Natural killer cell (primary cell): ENCODE measurements at places on chromosomes 5 and 9. TPM values are rescaled to one million over a fixed set of nuclear protein-coding genes. Genes with fewer than 3 reads are reported as not detected.

SPATA31E1 gene
- total RNA-seq: not detected

ZNF618 gene
- total RNA-seq: 10.7 TPM

SMIM33 gene
- total RNA-seq: not detected

ADGRV1 gene
- total RNA-seq: not detected

RIOK2 gene
- 26.3 TPM for total RNA-seq

CTXN3 gene
- total RNA-seq: not detected

ARSK gene
- 5.8 TPM for total RNA-seq

MEIKIN gene
- total RNA-seq: 1.1 TPM

CCNO gene
- total RNA-seq: not detected

DNAJB5 gene
- 1.1 TPM for total RNA-seq

ANKRD33B gene
- 4.3 TPM for total RNA-seq

ACER2 gene
- 1.3 TPM for total RNA-seq

BHMT2 gene
- total RNA-seq: not detected

AIF1L gene
- not detected for total RNA-seq

DNA sequence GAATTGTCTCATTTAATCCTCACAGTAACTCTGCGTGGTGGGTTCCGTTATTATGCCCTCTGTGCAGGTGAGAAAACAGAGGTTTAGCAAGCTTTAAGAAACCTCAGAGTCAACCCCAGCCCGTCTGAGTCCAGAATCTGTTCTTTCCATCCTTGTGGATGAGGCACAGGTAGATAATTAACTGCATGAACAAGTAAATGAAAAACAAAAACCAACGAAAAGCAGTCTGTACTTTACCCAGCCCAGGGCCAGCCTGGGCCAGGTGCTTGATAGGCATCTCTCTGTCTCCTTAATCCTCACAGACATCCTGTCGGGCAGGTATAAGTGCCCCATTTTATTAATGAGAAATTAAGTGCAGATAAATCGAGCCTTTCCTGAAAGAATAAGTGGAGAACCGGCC, 25.3 kb upstream of the CXCL14 start:
- no peak for DNase-seq

- no peak for DNase-seq
Measured at GRCh38 chr5:167205881-167206280, 1085.6 kb upstream of the WWC1 start.

DNA sequence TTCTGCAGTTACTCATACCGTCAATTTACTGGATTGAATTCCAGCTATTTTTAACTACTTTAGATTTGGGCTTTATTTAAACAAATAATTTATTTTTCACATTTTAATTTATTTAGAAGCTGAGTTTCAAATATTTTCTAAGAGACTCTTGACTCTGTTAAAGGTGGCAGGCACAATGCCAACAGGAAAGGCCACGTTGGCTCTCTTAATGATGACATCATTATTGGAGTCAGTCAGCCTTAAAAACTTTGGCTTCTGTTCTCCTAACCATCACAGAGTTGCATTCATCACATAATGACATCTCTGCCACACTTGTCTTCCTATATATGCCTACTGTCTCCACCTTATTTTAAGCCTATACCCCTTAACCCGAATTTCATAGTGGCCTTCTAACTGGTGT, 172.3 kb upstream of the PLPPR1 start:
- DNase-seq: no peak

- no peak for DNase-seq
Measured at GRCh38 chr5:59133764-59134261, 550.9 kb downstream of the RAB3C start.

DNA sequence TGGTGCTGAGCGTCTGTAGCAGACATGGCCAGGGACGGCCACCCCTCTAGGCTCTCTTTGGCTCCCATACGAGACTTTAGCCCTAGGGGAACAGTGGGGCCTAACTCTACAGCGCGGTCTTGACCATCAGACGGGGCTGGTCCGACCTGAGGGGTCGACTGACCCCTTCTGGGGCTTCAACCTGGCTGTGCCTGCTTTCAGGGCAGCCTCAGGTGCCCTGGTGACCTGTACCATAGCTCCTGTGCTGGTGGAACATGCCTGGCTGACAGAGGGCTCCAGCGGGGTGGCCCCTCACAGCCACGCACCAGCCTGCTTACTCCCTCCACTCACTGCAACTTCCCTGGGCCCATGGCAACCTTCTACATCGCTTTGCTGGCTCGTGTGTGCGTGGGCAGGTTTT, 423.4 kb upstream of the SEMA6A start:
- DNase-seq: no peak

- DNase-seq: no peak
Measured at GRCh38 chr9:16039988-16040761, 487.3 kb downstream of the CCDC171 start.

DNA sequence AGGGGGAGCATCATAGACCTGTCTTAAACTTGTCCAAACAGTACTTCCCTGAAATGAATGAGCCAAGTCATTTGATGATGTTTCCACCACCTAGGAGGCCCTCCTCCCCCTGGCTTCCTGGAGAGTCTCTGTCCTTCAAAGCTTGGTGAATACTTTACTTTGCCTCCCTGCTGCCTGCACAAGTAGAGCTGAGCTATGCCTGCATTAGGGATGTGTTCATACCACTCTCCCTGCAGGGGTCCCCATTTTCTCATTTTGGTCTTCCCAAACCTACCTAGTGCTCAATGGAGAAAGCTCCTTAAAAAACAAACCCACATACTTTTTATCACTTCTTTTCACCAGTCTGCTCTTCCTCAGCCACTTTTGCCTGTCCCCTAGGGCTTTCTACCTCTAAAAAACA, 7.7 kb downstream of the CCNI2 start:
- DNase-seq: no peak

DNA sequence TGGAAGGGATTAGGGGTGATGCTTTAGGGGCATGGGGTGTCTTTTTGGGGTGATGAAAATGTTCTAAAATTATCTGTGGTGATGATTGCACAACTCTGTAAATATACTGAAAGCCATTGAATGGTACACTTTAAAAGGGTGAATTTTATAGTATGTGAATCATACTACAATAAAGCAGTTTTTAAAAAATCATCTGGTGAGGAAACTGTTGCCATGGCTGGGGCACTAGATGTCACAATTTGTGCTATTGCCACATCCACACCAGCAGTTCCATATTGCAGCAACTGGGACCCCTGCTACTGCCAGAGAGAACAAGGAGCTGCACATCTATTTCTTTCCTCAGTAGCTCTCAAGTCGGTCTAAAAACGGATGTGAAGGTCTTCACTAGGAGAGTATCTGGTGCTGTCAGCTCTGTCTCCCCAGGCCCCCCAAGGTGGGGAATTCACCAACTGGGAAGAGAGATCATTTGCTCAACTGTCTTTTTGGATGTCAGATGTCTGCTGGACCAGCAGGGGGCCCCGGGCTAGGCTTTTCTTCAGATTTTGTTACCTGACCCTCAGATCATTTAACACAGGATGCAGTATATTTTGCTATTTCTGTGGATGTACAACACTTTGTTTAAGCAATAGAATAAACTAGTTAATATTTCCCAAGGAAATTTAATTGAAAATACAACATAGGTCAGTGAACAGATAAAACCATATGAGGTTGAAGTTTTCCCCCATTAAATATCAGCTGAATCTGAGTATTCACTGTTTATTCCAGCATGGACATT, 13.2 kb downstream of the CMYA5 start:
- peak; percentile 60 for DNase-seq

GRCh38 chr5:141869514-141869913, 8.7 kb downstream of the PCDH1 start:
- no peak for DNase-seq

DNA sequence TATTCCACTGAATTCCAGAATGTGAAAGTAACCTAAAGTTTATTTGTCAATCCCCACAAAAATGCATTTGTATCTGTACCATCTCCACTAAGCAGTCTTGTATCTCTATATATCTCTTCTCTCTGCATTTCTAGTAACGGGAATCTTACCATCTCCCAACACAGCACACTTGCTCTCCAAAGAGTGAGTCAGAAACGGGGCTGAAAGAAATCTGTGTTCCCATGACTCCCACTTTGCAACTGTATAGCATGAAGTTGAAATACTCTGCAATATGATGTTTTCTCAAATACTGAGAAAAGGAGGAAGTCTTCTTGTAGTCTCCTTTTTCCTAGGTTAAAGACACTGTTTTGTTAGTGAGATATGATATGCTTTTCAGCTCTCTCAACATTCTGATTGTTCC, 848.8 kb upstream of the ACO1 start:
- no peak for DNase-seq

DNA sequence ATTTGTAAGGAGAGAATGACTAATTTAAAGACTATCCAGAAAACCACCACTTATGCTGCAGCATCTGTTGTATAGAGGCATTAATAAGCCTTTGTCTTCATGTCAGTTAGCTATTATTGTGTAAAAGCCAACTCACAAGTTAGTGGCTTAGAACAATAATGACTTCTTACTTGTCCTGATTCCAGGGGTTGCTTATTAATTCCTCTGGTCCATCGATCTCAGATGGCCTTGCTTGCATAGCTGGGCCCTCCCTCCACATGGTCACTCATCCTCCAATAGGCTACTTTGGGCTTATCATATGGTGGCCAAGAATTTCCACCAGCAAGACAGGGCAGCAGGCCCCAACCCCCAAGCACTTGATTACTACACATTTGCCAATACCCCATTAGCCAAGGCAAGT, 44.5 kb upstream of the STK32A start:
- no peak for DNase-seq

- no peak for DNase-seq
Measured at GRCh38 chr5:58370606-58371005, 89.3 kb downstream of the PLK2 start.

DNA sequence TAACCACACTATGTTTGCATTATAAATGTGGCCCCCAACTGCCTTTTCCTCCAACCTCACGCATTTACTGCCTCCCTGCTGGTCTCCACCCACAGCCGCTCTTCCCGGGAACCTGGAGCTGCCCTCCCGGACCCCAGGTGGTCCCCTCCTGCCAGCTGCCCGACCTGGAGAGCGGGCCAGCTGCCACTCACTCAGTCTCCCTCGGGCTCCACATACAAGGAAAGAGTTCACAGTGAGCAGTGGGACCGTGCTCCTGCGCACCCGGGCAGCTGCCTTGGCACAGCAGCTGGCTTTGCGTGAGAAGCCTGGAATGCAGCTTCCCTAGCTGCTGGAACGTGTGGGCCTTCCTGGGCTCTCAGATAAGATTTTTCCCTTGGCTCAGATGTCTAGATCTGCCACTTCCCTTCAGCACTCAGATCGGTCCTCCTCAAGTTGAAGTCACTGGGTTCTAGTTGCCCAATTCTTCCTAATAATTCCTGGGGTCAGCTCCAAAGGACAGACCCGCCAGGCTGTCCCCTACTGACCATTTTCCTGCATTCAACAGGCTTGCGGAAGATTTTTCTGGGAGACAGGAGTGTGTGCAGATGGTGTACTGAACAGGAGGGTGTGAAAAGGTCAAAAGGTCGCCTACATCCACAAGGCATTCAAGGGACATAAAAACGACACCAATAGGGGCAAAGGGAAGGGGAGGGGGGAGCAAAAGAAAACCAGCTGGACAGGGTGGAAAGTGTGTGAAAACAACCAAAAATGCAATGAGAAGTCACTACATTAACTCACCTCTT, 69.1 kb downstream of the MYO10 start:
- DNase-seq: no peak

DNA sequence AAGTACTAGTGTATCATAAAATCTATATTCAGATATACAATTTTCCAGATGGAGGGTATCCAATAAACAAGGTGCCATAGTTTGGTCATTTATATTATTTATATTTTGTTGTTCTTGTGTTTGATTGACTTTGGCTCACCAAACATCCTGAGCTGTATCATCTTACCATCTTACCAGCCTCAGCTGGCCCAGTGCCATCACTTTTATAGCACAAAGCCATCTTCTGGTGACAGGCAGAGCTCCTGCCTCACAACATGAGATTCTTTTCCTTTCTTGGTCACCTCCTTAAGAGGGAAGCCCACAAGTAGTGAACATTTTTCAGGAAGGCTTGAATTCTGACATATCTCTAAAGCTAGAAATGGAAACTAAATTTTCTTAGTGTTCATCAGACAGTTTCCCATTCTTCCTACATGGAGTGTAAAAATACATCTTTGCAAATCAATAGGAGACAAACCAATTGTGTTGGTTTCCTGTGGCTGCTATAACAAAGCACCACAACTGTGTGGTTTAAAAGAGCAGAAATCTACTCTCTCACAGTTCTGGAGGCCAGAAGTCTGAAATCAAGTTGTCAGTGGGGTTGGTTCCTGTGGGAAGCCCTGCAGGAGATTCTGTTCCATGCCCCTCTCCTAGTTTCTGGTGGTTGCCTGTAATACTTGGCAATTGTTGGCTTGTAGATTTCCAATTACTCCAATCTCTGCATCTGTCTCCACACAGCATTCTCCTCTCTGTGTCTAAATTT, 341.8 kb downstream of the MAN2A1 start:
- no peak for DNase-seq

GRCh38 chr5:14426521-14426920, 155.1 kb upstream of the OTULINL start:
- no peak for DNase-seq

GRCh38 chr9:109474170-109474569, 23.9 kb downstream of the PTPN3 start:
- no peak for DNase-seq

GRCh38 chr5:67815455-67816391, 399.8 kb upstream of the PIK3R1 start:
- no peak for DNase-seq

- DNase-seq: no peak
Measured at GRCh38 chr5:124860291-124860655, 113.8 kb upstream of the ZNF608 start.

- no peak for DNase-seq
Measured at GRCh38 chr5:105752801-105753200, 1917.9 kb downstream of the EFNA5 start.

DNA sequence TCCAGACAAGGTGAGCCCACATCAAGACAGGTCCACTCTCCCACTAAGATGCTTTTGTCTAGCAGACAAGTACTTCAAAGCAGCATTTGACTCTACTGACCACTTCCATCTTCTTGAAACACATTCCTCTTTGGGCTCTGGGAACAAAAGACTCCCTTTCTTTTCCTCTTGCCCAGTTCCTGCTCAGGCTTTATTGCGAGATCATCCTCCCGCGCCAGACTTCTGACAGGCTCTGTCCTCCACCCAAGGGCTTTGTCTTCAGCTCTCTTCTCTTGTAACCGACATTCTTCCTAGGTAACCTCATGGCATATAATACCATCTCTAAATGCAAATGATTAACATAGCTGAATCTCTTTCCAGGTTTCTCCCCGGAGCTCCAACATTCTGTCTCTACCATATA, 85.8 kb downstream of the NUDT12 start:
- no peak for DNase-seq

DNA sequence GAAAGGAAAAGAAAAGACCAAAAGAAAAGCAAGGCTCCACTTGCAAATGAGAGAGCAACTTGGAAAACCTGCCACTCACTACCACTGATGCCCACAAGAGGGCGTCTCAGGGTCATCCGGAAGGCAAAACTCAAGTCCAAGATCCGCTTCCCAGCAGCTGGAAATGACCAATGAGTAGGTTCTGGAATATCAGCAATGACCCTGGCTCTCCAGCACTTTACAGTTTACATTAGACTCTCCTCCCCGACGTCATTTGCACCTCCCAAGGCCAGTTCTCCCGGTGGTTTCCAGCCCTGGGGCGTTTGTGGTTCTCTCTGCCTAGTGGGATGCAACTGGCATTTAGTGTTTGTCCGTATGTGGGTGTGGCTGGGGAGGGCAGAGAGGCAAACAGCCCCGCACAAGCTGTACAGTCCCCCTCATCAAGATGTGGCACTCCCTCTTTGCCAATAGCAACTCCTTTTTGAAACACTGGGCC, 193.8 kb upstream of the ZNF618 start:
- peak; percentile 48 for DNase-seq

GRCh38 chr5:1884678-1885403, 2.1 kb upstream of the IRX4 start:
- DNase-seq: no peak

GRCh38 chr9:129336601-129337331, 158.7 kb upstream of the IER5L start:
- peak; percentile 63 for DNase-seq
